Activated naive CD8-positive, alpha-beta T cell treated with anti-CD3 and anti-CD28 coated beads, Interleukin-2, amount 50 U/mL, for 16 hours (primary cell): ENCODE measurements at places on chromosomes 2 and 18.

DNA sequence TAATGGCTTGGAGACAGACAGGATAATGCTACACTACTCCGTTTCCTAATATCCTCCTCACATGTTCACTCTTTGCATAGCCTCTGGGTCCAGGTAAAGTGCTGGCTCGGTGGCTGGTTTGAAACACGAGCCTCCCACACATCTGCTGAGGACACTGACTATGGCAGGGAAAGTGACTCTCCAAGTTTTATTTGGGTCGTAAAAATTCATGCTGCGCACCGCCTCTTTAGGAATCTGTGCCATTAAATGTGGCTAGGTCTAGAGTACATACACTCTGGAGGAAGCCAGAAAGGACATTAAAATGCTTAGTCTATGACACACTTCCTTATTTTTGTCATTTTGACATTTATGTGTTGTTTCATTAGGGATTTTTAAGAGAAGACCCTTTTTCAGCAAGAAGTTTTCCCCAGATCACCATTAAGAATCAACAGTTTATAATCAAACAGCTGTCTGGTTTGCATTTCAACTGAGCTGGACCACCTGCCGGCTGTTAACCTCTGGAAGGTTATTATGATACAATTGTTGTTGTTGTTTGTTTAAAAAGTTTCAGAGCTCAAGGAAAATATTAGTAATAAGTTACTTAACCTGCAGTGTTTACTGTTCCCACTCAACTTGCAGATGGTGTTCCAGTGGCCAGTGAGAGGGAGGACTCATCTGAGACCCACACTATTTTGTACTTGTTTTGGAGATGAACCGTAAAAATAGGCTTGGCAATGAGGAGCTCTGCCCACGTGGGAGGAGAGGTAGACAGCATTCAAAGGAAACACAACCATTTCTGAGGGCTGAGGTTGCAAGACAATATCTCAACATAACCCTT is 443.3 kb upstream of the MEIS1 start:
- DNase-seq = no peak

DNA sequence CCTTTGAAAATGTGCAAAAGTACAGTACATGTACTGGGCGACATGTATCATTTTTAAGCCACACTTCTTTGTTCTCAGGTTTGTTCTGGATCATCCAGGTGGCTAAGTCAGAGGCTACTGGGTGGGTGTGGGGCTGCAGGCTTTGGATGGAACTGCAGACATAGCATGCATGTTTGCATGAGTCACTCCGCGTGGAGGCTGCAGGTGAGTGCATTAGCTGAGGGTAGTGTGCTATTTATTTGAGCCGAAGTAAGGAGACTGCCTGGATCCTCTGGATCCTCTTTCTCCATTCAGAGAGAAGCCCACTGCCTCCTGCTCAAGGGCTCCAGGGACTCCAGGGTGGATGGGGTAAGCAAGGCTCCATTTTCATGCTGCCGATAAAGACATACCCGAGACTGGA is 9.4 kb upstream of the NEURL3 start:
- no peak for DNase-seq

DNA sequence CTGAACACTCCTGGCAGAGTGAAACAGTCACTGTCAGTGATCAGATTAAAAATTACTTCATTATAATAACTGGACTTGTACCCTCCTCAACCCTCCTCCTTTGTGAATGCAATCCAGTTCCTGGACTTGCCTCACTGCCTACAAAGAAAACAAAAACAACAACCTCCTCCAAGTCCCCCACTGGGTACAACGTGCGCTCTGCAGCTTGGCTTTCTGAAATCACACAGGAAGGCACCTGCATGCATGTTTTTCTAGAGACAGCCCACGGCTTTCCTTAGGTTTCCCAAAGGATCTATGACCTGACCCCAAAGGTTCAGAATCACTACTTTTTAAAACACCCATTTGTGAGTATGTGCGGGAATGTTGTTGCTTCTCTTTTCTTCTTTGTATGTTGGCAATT is 61.4 kb upstream of the TUBA3E start:
- DNase-seq = no peak

DNA sequence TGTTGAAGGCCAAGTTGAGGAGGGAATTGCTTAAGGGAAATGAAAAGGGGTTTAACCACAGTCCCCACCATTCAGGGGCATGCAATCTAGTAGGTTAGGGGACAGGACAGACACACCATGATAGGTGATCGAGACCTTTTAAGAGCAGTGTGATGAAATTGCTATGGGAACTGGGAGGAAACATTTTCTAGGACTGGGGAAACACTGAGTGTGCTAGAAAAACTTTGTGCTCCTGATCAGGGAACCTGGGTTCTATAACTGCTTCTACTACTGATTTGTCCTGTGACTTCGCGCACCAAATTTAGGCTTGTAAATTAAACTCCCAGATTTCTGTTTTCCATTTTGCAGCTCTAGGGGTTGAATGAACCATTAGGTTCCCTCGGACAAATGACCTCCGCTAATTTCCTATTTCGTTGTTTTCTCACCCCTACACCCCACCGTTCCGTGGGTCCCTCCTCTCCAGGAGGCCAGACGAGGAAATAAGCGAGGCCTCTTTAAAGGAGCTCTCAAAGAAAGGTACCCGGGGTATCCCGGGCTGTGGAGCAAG is 371 bp upstream of the LCLAT1 start:
- DNase-seq = no peak

DNA sequence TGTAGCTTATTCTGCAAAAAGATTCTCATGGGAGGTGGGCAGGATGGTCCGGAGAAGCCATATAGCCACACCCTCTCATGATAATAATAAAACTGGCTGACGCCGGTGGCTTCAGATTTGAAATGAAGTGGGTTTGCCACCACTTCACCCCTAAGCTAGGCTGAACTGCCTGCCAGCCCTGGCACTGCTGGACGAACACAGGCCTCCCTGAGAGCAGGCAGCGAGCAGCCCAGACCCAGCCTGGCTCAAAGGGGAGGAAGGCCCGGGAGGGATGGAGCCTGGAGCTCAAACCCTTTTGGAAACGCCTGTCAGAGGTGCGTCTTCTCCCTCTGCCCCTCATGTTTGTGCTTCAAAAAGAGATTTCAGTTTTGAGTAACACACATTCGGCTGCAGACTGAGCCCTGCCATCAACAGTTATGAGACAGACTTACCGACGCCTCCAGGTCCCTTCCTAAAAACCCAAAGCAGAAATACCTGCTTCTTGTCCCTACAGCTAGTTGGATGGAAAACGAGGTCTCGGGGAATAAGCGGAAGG is 71.1 kb upstream of the HPCAL1 start:
- no peak for DNase-seq

DNA sequence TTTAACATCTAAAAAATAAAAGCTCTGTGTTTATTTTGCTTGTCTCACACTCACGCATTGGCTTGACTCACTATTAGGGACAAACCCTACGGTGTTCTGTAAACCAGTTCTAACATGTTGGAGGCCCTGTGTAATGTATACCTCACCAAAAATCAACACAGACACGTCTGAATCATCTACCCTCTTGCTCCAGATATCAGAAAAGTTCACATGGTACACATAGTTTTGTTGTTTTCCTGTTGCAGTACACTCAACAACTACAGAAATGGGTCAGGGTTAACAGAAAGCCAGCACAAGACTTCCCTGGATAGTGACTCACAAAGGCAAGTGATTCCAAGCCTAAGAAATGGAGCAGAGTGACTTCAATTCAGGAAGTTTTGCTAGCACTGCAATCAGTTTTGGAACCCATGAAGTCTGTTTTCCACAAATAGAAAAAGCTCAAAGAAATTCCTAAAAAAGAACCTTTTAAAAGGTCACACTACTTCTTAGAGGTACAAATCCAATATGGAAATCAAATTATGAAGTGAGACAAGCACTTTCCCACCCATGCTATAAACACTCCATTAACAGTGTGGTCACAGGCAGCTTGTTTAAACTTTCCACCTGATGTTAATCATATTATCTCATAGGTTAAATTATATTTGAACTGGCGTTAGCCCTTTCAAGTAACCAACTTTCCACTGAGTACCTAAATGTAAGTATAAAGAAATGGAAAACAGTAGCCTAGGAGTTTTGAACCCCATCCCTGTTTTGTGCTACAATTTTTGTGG is 87.4 kb downstream of the GAREM1 start:
- no peak for DNase-seq

GRCh38 chr2:201383136-201383535 is 26.0 kb upstream of the FLACC1 start:
- no peak for DNase-seq

DNA sequence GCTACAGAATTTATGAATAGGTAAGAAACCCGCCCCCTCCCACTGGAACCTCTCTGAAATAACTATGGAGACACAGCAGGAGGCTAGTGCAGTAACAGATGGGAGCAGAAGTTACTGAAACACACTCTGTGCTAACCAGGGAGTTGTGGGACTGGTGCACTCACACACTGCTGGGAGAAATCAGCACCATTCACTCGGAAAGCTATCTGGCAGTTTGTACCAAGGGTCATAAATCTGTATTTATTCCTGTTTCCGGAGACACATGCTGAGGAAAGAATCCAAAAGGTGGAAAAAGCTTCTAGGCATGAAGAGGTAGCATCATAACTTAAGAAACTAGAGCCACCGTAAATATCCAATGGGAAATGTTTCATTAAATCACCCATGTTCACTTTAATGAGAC is 39.9 kb downstream of the TGFA start:
- DNase-seq = no peak

DNA sequence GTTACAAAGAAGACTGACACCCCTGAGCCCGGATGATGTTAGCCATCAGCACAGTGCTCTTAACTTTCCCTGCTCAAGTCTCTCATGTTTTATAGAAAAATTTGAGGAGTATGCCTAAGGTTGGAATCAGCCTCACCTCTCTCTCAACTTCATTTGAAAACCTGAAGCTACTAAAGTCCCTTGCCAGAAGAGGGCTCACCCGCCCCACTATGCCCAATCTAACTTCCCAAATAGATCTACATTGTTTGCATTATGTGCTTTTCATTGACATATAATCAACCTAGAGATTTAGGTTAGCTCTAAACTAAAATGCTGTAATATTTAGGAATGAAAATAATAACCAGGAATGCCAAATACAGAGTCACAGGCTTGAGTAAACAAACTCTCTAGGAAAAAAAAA is 305.4 kb downstream of the NCKAP5 start:
- no peak for DNase-seq

- no peak for DNase-seq
Measured at GRCh38 chr2:14774436-14774968, 142.0 kb downstream of the LRATD1 start.

DNA sequence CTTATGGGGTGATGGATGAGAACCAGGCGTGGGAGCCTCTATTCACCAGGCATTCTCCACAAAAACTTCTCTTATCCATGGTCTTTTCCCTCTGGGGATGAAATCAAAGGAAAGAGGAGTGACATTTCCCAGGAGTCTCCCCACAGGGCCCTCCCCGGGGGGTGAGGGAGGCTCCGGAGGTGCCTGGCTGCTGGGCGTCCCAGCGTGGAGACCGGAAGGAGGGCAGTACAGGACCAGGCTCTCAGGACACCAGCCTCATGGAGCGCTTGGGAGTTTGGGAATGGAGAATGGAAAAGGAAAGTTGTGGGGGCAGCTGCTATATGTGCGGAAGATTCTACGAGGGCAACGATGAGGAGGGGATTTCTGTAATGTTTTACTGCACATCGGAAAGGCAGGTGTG is 22.1 kb downstream of the CIB4 start:
- no peak for DNase-seq

DNA sequence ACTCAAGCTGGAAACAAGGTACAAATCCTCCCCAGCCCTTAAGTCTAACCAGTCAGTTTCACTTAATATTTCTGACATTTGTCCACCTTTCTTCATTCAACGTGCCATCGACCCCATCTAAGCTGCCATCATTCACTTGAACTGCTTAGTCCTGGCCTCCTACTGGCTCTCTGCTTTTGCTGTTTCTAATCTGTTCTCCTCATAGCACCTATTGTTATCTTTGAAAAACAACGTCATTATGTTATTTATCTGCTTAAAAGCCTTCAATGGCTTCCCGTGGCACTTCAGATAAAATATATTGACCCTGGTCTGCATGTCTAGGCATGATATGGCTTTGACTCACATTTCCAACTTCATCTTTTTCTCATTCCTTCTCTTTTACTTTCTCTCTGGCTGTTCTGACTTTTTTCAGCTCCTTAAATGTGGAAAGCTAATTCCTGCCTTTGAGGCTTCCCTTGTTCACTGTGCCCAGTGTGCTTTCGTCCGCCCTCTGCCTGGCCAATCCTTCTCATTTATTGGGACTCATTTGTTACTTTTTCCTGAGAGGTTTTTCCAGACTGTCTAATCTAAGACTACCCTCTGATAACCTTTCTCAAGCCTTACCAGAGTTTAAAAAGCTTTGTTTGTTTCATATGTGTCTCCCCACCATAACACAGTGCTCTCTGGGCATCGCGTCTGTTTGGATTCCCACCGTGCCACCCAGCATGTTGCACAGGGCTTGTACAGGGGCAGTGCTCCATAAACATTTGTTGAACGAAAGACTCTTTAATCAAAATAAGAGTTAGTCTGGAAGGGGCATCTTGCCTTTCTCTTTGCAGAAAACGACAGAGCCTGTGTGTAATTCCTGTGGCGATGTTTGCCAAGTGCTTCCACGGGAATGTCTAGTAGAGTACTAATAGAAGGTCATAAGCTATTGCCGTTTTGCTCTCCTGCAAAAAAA is 183.9 kb downstream of the FMNL2 start:
- no peak for DNase-seq

DNA sequence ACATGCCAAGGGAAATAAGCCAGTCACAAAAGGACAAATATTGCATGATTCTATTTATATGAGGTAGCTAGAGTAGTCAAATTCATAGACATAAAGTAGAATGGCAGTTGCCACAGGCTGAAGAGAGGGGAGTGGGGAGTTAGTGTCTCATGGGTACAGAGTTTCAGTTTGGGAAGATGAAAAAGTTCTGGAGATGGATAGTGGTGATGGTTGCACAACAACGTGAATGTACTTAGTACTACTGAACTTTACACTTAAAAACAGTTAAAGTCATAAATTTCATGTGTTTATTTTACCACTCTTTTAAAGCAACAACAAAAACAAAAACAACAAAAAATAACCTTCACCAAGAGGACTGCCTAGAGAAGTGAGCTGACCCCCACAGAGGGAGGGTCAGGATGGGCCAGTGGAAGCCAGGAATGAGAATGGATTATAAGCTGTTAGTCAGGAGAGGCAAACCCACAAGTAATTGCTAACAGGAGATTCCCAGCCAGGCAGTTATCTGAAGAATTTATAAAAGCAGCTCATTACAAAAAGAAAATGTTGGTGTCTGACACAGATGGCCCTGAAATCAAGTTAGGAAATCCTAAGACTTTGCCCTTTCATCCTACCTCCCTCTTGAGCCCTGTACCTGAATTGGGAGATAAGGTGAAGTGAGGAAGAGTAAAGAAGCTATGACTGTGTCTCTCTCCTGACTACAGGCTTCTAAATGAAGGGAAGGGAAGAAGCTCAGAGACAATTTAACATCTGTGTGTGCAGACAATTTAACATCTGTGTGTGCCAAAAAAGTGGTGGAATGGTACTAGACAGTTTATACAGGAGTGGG is 263.4 kb downstream of the PDE11A start:
- DNase-seq = no peak
